Hepatic stellate cell (primary cell): ENCODE measurements at places on chromosomes 6 and 20.
A peak's percentile ranks its signal among the peaks of the same experiment; 100 is the strongest.

DNA sequence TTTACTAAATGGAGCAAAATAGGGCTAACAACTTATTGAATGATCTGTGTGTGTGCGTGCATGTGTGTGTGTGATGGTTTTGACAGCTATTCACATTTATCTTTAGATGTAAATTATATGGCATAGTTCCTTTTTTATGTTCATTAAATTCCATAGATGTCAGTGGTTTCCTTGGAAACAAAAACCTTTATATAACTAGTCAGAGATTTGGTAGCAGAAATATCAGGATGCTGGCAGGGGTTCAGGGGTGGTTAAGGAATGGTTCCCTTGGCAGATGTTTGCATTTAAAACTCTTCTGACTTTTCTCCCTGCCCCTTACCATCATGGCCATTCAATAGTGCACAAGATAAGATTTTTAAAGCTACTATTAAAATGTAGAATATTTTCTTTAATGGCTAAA is 256.6 kb downstream of the PLCB1 start:
- no peak for DNase-seq

- DNase-seq, result no peak
Observed at GRCh38 chr6:149271348-149272340, 45.9 kb upstream of the TAB2 start.

- DNase-seq, result no peak
Observed at GRCh38 chr6:127634178-127634577, 57.2 kb downstream of the C6orf58 start.

DNA sequence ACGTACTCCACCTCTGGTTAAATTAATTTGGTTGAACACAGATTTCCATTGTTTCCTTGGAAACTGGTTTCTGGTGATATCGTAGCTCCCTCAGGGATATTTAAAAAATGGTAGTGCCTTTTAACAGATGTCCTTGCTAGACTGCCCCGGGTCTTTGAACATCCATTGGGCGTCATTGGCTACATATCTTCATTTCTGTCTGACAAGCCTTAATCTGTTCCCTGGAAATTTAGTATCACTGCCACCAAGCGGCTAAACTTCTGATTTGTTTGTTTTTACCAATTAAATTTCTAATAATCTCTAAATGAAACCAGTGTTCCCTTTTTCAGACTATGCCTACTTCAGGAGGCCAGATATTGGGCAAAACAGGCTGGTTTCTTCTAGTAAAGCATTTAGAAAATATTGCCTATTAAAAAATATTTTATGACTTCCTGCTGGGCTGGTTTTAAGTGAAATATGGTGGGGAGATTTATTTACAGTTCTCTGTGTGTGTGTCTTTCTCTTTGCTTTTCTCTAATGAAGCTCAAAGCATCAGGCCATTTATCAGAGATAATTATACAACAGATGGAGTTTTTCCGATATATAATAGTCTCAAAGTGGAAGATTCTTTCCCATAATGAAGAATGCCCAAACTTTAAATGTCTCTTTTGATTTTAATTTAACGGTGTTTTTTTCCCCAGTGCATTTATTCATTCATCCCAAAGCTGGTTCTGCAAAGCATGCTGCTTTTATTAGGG is 249.5 kb downstream of the ZFAND3 start:
- no peak for DNase-seq

GRCh38 chr6:89117211-89118108 is at the start of gene SRSF12:
SRSF12 (minus strand) TSS chr6:89118071; CDS start chr6:89117887, 184 bp downstream.
- peak; percentile 63 for DNase-seq

DNA sequence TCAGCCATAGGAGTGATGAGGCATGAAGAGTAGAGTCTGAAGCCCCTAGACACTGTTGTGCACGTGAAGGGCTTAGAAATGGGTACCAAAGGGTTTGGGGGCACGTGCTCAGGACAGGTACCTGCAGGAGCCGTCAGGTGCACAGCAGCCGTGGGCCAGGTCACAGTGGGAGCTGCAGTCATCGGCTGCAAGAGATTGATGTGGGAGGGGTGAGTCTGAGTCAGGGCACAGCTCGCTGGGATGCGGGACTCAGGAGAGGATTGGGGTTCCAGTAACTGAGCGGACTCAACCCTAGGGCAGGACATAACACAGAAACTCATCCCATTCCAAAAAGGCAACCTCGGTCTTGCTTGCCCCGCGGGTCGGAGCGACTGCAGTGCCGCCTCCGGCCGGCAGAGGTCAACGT is 1.1 kb downstream of the DLK2 start:
- DNase-seq, result no peak

DNA sequence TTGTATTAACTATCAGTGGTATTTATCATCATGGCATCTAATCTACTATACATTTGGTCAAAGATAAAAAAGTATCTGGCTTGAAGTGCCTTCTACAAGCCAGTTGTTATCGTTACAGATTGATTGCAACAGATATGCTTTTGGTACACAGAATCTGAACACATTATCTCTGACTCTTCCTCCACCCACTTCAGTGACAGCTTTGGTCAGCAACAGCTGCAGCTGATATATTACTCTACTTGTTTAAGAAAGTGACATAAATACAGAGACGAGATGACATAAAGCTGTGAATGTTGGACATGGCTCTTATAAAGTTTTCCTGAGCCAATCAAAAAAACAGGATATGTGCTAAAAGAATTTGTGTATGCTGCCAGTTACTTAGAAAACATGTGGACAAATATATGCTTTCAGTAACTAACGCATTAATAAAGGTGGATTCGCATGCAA is 77.6 kb downstream of the HIVEP2 start:
- no peak for DNase-seq

DNA sequence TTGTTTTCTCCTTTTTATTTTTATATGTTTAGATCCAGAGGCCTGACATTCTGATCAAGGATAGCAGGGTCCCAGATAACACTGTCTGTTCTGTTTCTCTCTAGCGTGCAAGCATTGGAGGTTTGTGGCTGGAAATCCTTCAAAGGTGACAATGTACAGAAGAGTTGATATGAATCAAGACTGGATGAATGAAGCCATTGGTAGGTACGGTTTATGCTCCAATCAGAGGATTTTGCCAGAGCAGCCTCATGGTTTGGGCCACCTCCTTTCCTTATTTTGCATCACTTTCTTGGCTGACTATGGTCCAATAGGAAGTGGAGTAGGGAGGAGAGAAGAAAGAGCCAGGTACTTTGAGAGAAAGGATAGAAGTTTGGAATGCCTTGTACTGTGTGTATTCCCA is 484.8 kb upstream of the JAG1 start:
- no peak for DNase-seq

GRCh38 chr6:85864453-85865401 is 222.0 kb upstream of the SYNCRIP start:
- peak; percentile 14 for DNase-seq

- DNase-seq, result no peak
Observed at GRCh38 chr20:673603-674001, 2.0 kb downstream of the SCRT2 start.

GRCh38 chr6:141464896-141465295 is 667.8 kb upstream of the GJE1 start:
- no peak for DNase-seq

- no peak for DNase-seq
Observed at GRCh38 chr6:118872726-118873125, 21.2 kb upstream of the ASF1A start.

DNA sequence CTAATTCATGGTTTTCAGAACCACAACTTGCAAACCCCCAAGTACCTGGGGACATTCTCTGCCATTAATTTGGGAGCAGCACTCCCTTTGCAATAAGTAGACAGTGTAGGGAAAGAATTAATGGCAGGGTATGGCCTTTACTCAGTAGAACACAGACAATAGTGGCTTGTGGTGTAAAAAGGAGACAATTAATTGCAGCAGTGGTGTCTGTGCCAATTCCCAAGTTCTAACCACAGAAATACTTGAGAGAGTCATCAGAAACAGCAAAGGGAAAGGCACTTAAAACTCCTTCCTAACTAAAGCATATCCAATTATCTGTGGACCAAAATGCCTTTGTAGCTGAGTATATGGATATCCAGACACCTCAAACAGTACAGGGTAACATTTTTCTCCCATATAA is 257.6 kb upstream of the POU3F2 start:
- no peak for DNase-seq

GRCh38 chr6:149366267-149366921 is 33.7 kb upstream of the SUMO4 start:
- no peak for DNase-seq

- DNase-seq, result no peak
Observed at GRCh38 chr20:19807191-19807945, 49.3 kb downstream of the RIN2 start.

GRCh38 chr6:92109956-92110355 is 1309.4 kb downstream of the EPHA7 start:
- no peak for DNase-seq

DNA sequence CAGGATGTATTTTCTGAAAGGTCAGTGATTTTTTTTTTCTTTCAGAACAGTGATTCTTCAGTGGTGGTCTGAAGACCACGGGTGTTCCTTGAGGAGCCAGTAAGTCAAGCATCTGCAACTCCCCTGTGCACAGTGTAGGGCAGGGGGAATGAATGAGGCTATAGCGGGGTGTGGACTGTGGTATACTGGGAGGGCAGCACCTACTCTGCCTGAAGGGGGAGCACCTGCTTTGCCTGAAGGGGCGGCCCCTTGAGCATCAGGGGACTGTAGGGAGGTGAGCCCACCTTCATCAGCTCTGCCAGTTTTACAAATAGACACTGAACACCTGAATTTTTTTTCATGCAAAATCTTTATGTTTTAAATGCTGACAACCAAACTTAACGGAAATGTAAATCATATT is 77.5 kb upstream of the RIPOR2 start:
- no peak for DNase-seq

DNA sequence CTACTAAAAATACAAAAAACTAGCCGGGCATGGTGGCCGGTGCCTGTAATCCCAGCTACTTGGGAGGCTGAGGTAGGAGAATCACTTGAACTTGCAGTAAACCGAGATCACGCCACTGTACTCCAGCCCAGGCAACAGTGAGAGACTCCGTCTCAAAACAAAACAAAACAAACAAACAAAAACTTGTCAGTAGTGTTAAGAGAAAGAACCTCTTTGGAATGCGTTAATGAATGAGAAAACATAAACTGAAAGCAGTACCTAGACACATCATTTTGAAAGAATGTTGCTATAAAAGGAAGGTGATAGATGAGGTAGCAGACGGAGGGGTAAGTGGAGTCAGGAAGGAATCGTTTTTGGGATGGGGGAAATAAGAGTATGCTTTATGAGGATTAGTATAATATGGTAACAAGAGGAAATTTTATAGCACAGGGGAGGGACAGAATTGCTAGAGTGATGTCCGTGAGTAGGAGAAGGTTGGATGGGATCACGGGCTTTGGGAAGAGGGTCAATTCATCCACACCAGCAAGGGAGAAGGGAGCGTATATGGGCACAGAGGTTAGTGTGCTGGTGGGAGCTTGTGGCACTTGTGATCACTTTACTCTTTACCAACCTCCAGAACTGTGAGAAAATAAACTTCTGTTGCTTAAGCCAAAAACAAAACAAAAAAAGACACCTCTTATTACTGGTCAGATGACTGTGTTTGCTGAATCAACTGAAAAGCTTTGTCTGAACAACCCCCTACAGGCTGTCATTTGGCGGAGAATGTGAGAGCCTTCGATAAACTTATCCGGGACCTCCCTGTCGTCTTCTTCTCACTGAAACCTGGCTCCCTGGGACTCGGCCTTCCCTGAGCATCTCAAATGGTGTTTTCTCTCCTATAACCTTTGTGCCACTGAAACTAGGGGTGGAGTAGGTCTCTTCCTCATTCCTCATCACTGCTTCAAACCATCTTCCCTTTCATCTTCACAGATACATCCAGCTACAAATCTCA is 48.9 kb upstream of the TFAP2A start:
- no peak for DNase-seq

DNA sequence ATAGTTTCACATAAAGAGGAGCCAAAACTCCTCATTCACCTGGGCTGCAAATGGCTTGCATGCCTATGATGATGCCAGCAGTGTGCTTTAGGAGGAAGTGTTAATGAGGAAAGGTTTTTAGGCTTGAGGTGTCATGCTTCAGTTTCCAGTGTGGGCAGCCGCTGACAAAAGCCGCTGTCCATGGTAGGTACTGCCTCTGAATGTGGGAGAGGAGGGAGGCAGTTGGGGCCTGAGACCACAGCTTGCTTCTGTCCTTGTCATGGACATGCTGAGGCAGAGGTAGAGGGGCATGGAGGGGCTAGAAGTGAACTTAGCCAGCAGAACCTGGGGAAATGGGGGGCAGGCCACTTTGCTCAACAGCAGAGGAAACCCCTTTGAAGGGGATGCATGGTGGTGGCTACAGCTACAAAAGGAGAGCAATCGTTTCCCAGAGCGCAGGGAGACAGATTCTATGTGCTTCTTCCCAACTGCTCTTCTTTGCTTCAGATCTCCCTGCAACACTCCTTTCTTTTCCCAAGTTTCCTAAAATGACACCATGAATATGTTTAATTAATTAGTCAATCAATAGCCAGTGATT is 372.1 kb upstream of the CNR1 start:
- DNase-seq, result no peak

- DNase-seq, result no peak
Observed at GRCh38 chr6:97508646-97509045, 225.6 kb upstream of the MMS22L start.

DNA sequence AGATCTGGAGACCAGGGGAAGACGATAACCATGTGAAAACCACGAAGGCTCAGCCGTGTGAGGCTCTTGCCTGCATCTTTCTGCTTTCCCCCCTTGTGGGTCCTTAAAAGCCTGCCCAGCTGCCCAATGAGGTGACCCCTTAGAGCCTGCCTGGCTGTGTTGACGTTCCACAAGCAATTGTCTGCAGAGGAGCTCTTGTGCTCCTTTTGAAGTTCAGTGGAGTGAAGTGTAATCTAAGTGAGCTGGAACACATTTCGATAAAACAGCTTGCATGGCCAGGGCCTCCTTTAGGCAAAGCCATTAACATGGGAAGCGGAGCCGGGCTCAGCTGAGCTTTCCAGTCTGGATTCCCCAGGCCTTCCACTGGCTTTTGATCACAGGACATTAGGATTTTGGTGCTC is 27.3 kb upstream of the TCP11 start:
- no peak for DNase-seq
